ENCODE measurements at places on chromosomes 1 and 21.

GRCh38 chr1:213333121-213333520 is 282.1 kb downstream of the RPS6KC1 start:
- no peak for DNase-seq

DNA sequence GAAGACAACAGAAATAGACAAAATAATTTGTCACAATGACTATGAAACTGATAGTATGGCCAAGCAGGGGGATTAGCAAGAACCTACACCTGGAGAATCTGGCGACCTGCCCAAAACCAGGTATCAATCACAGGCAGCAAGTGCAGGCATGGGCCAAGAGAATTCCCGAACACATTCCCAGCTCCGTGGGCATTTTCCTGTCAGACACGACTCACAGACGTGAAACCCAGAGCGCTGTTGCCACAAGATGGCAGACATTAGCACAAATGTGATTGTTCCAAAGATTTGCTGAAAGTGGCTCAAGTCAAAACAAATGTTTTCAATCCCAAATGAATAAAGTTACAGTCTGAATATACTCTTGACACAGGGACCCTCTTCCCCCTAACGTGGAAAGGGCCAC is 36.8 kb downstream of the HLCS start:
- DNase-seq, result no peak

- DNase-seq, result no peak
Observed at GRCh38 chr1:57082711-57083439, 117.1 kb upstream of the C8B start.

- DNase-seq, result no peak
Observed at GRCh38 chr1:57632401-57632800, 208.5 kb upstream of the DAB1 start.

- no peak for DNase-seq
Observed at GRCh38 chr1:216566641-216567205, 143.5 kb upstream of the USH2A start.

DNA sequence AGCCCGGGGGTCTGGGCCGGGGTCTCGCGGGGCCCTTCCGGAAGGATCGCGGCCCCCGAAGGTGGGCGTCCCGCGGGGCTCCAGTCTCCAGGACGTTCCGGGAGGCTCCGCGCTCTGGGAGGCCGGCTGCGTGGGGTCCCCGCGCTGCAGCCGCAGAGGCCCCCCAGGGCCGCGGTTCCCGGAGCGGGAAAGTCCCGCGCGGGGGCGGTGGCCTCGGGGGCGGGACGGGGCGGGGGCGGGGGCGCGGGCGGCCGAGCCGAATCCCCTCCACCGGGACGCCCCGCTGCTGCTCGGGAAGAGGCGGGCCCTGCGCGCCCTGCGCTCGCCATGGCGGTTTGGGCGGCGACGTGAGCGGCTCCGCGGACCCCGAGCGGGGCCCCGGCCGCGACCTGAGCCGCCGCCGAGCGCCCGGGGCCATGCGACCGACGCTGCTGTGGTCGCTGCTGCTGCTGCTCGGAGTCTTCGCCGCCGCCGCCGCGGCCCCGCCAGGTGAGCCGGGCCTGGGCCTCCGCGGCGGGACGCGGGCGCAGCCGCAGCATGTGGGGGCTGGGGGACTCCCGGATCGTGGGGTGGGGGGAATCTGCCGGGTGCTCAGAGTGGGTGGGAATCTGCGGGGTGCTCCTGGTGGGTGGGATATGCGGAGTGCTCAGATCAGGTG is at the start of gene IFNGR2:
IFNGR2 (plus strand) TSS at position 286 of the 658 bp plus-strand sequence; CDS start at position 417, 131 bp downstream.
- DNase-seq, result peak; percentile 80

- no peak for DNase-seq
Observed at GRCh38 chr1:4027492-4028138, 127.5 kb upstream of the C1orf174 start.

DNA sequence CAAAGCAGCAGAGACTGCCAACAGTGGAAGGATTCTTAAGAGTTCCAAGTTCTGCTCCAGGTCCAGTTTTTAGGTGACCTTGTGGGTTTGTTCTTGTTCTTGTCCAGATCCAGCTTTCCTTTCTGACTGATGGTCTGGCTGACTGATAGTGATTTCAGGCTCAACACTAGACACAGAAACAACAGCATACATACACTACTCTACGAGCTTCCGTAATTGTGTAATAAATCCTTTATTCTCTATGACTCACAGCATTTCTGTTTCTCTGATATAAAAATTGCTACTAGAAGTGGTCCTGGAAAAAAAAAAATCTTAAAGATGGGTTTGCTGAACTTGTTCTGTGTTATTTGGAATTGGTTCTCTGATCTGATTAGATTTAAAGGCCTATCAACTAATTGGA is 62.2 kb upstream of the PTCH2 start:
- no peak for DNase-seq

GRCh38 chr1:98048244-98048643 is 127.4 kb upstream of the DPYD start:
- peak; percentile 91 for DNase-seq

DNA sequence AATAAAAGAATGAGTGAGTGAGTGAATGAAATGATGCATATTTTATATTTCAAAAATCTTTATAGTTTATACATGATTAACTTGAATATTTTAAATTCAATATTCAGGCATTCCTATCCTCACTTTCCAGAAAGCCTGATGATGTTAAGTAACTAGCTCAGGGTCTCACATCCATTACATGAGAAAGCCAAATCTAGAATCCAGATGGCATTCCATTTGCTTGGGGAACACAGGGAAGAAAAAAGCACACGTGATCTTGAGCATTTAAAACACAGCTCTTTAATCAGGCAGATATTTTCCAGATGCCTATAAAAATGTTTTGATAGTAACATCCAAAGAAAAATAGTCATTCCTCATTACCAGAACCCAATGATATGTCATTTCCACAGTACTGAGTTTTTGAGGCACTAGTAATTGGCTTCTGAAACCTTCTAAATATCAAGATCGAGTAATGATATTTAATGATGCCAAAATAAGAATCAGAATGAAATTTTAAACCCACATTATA is 291.9 kb downstream of the DSCAM start:
- DNase-seq, result no peak

DNA sequence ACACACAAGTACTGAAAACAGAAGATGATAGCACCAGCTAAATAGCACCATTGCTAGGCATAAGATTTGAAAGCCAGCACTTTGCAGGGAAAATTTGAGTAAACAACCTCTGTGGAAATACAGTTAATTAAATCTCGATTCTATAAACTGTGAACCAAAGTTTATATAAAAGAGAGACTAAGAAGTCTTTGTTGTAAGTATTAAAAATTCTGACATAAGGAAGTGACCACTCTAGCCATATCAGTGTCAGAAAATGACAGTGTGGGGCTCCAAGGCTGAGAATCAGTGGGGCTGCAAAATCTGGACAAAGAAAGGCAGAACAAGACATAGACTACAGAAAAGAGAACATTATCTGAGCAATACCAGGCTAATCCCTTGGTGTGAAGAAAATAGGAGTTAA is 292.2 kb downstream of the ST6GALNAC3 start:
- no peak for DNase-seq

- DNase-seq, result no peak
Observed at GRCh38 chr1:222286011-222286410, 261.9 kb downstream of the HHIPL2 start.

DNA sequence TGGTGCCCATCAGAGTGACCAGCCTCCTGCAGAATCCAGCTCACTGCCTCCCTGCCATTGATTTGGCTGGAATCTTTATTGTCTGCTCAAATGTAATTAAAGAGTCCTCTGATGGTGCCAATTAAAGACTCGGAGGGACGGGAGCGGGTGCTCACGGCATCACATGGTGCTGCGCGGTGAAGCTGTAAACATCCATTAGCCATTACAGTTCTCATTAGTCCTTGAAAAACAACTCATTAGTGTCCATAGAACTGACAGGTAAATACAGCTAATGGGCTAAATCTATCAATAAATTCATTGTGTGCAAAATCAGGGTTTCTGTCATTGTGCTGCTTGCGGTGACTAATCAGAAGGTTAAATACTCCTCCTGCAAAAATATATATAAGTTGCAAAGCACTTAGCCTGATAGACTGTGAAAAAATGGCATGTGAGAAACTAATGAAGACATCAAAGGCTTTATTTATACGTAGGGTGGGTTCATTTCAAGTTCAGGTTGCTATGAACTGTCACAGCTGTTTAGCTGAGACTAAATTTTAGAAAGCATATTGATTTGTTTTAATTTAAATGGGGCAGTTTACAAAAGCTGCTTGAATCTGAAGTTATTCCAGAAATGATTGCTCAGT is 289.8 kb upstream of the POU3F1 start:
- DNase-seq, result no peak

DNA sequence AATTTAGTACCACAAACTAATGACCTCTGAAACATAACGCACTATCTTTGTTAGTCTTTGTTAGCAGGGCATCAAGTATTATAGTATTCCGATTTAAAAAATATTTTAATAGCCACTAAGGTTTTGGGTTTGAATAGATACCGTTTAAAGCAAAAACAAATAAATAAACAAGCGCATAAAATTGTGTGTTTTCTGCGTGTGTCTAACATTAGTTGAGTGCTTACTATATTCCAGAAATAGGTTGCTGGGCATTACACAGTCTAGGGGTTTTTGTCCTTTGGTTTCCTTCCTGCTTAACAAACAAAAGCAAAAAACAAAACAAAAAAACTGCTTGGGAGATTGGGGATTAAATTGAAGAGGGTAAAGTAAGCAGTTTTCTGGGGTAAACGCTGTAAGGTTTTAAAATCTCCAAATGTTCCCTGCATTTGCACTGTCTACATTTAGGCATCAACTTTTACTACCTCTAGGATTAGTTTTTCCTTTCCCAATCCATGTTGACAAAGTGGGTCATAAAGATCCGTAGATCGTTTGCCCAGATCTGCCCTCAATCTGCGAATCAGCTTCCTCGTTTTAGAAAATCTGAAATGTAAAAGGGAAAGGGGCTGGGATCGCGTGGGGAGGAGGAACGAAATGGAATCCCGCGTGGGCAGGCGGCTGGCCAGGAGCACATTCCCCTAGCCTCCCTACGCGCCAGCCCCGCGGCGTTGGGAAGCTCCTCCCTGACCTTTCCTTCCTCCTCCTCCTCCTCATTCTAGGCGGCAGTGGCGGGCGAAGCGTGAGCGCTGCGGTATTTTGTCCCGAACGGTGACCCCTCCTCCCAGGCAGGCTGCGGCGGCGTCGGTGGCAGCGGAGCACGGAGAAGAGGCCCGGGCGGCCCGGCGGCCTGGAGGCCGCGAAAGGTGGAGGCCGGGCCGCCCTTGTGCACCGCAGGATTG is at the start of gene KCTD3:
KCTD3 (plus strand) TSS at position 749 of the 935 bp plus-strand sequence. CDS start 382 bp downstream, outside the sequence.
- DNase-seq, result peak; percentile 90

GRCh38 chr1:37410815-37411214 is 63.6 kb upstream of the ZC3H12A start:
- peak; percentile 56 for DNase-seq

DNA sequence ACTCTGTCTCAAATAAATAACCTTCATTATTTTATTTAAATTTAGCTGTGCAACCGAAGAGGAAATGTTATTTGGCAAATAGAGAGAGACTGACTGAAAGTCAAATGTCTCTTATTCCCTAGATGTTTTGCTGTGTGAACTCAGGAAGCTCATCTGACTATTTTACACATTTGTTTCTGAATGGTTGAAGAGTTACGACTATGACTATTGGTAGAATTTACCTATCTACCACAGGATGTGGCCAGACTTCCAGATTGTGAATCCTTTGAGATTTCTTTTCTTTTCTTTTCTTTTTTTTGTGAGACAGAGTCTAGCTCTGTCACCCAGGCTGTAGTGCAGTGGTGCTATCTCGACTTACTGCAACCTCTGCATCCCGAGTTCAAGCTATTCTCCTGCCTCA is 5.3 kb upstream of the SDE2 start:
- DNase-seq, result no peak

- peak; percentile 22 for DNase-seq
Observed at GRCh38 chr1:7009741-7010525, 224.7 kb downstream of the CAMTA1 start.

DNA sequence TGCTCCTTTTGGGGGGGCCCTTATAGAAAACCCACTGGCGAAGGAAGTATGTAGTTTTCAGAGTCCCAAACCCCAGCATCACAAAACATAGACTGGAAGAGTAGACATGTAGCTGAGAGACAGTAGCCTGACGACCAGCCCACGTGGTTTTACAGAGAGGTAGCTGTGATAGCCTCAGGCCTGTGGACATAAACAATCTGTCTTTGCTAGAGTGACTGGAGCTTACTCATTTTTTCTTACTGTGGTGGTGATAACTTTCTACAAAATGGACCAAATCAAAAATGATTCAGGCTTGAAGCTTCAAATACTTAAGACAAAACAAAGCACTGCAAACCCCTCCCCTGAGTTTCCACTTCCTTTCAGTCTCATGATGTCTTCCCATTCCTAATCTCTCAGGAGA is 497.0 kb downstream of the RWDD3 start:
- DNase-seq, result no peak

DNA sequence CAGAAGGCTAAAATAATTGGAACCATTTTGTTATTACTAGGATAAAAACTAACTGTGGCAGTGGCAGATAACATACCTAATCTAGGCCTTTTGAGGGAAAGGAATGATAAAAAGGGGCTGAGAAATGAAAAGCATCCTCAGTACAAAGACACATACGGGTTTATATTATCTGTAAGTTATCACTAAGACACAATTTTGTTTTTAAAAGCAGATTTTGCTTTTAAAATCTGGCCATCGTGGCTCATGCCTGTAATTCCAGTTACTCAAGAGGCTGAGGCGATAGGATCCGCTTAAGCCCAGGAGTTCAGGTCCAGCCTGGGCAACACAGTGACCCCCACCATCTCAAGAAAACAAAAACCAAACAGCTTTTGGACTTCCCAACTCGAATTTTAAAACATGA is 24.8 kb upstream of the HP1BP3 start:
- no peak for DNase-seq

DNA sequence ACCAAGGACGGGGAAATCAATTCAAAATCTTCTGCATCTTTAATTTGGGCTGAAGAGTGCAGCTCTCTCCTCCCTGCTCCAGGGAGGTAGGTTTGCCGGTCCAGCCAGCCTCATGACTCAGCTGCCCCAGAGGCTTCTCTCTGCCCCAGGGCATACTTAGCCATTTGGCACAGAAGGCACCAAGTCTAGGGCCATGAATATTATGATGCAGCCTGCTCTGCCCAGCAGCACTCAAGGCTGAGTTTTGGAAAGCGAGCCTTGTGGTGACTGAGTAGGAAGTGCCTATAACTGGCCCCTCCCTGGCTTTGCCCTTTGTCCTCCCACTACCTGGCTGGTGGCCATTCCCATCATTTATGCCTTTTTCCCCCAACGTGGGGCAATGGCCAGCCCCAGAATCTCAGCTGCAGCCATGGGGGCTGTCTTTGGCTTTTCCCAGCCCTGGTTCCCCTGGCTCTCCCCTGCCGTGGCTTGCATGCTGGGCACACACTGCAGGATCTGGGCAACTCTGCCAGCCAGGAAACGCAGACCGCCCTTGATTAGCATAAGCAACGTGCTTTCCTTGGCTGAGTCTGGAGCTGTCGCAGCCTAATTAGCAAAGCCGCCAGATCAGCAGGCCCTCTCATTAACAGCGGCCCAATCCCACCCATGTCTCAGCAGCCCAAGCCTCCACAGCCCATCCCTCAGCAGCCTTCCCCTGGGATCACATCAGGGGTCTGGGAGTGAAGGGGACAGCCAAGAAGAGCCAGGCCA is 258.6 kb upstream of the TMEM51 start:
- no peak for DNase-seq

DNA sequence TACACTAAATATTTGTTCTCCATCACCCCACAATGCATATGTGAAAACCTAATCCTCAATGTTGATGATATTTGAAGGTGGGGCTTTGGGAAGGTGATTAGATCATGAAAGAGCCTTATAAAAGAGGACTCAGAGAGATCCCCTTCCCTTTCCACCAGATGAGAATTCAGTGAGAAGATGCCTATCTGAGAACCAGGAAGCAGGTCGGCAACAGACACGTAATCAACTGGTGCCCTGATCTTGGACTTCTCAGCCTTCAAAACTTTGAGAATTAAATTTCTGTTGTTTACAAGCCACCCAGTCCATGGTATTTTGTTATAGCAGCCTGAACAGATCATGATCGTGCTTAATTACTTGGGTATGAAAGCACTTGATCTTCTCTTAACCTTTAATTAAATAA is 329.4 kb downstream of the KCNT2 start:
- DNase-seq, result no peak
